ENCODE measurements at places on chromosomes 6 and 20.

GRCh38 chr6:42179945-42180313, 6.8 kb downstream of the GUCA1A start:
- no peak for DNase-seq

DNA sequence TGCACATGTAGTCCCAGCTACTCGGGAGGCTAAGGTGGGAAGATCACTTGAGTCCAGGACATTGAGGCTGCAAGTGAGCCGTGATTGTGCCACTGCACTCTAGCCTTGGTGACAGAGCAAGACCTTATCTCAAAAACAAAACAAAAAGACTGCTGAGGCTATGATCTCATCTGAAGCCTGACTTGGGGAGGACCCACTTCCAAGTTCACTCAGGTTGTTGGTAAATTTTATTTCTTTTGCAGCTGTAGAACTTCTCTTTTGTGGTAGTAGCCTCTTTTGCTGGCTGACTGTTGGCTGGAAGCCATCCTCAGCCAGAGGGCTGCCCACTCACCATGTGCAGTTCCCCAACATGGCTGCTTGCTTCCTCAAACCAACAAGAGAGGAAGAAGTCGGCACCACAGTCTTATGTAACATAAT, 36.8 kb upstream of the ME1 start:
- no peak for DNase-seq

DNA sequence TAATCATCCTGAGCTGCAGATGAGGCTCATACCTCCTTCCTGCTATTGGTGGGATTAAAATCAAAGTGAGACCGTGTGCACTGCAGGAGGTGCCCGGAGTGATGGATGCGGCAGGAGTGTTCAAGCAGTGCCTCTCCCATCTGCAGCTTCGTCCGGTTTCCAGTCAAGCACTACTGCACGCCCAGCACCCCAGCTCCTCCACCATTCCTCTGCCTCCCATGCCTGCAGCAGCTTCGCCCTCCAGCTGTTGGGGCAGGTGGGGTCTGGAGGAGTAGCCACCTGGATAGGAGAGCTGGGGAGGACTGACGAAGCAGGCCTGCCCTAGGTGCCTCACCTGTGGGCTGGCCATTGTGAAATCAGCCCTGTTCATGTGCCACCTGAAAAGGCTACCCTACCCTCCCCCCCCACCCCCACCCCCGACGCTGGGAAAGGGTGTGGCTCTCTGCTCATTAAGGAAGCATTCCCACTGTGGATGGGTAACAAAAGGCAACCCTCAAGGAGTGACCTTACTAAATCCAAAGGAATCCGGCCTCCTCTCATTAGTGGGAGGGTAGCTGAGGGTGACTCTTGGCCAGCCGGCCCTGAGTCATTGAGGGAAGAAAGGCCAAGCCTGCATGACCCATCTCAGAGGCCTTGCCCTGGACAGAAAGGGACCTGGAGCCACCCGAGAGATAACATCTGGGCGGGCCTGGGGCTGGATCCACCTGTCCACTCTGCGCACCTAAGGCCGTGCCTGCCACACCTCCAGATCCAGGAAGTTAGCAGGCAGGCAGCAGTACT, 115.9 kb upstream of the ARMC2 start:
- DNase-seq = no peak

GRCh38 chr6:159529934-159530333, 163.1 kb downstream of the SOD2 start:
- no peak for DNase-seq

GRCh38 chr6:166525567-166525966, 60.9 kb downstream of the RAMACL start:
- DNase-seq = no peak

- DNase-seq = no peak
These were observed 105.8 kb upstream of the DUSP22 start for GRCh38 chr6:186340-186965.

- DNase-seq = no peak
These were observed 203.9 kb downstream of the ASCC3 start for GRCh38 chr6:100677240-100677639.

- peak; percentile 92 for DNase-seq
These were observed at the start of the genes ORC3 and RARS2 for GRCh38 chr6:87589693-87590416. Gene ORC3 (plus strand): TSS chr6:87590135. CDS start chr6:87590169, 34 bp downstream. Gene RARS2 (minus strand): TSS chr6:87589987. CDS start chr6:87589957, 30 bp downstream.

DNA sequence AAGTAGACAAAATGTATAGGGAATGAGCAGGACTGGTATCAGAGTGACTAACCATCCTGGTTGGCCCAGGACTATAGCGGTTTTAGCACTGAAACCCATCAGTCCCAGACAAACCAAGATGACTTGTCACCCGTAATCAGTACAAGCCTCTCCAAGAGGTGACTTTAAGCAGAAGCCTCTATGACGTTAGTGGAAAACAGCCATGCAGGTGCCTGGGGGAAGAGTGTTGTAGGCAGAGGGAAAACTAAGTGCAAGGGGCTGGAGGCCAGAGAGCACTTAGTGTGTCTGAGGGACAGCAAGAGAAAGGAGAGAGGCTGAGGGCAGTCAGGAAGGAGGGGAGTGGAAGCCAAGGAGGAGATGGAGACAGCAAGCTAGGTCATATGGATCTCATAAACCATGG, 2.1 kb downstream of the SGK2 start:
- DNase-seq = no peak

GRCh38 chr20:63706852-63707557, 771 bp downstream of the ARFRP1 start:
- DNase-seq = no peak

DNA sequence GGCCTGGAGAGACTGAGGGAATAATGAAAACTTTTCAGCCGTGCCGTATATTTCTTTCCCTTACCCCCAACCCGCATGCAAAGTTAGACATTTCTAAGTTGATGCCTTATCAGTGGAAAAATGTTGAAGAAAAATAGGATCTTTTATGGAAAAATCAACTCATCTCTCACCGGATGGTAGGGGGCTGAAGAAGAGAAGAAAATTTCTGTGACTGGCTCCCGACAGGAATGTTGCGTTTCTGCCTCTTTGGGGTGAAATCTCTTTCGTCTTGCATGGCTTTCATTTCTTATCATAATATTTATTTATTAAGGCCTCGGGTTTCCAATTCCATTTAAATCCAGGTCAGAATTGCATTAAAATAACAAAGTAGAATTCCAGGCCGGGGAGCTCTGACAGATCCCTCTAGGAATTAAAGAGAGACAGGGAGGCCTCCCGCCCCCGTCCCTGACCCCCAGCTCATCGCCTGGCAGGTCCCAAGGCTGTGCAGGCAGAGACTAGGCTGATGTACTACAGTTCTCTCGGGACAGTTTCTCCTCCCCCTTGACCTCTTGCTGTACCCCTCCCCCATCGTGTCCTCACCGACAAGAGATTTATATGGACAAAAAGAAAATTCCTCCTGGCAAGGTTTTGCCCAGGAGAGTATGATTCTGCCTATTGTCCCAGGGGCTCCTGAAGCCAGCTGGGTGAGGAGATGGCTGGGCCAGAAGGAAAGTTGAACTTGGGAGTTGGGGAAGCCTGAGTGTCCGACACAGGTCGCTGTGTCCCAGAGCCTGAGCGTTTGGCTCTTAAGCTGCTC, 1.3 kb downstream of the SCUBE3 start:
- DNase-seq = no peak

DNA sequence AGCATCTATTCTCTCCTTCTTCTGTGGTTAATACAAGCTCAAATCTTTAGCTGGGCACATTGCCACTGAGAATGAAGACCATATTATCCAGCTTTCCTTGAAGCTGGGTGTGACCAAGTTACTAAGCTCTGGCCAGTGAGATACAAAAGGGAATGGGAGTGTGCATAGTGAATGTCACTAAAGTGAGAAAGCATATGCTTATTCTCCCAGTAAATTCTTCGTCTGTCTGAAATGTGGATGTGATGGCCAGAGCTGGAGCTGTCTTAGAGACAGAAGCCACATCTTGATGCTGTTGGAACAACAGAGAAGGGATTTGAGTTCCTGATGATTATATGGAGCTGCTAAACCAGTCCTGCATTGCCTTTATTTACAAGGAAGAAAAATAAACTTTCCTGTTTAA, 60.1 kb downstream of the SESN1 start:
- DNase-seq = no peak

DNA sequence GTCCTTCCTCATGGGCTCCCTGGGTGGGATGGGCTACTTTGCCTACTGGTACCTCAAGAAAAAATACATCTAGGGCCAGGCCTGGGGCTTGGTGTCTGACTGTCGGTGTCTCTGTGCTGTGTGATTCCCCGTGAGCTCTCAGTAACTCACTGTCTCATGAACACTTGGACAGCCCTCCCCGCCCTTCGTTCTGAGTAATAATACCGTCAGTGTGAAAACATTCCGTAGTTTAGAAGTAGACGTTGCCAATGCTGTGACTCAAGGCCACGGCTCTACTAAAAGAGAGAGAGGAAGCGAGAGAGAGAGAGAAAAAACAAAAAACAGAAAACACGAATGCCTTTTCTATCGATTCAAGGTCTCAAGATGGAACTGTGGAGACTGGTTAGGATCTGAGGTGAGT, 31.8 kb downstream of the FITM2 start:
- DNase-seq = no peak

DNA sequence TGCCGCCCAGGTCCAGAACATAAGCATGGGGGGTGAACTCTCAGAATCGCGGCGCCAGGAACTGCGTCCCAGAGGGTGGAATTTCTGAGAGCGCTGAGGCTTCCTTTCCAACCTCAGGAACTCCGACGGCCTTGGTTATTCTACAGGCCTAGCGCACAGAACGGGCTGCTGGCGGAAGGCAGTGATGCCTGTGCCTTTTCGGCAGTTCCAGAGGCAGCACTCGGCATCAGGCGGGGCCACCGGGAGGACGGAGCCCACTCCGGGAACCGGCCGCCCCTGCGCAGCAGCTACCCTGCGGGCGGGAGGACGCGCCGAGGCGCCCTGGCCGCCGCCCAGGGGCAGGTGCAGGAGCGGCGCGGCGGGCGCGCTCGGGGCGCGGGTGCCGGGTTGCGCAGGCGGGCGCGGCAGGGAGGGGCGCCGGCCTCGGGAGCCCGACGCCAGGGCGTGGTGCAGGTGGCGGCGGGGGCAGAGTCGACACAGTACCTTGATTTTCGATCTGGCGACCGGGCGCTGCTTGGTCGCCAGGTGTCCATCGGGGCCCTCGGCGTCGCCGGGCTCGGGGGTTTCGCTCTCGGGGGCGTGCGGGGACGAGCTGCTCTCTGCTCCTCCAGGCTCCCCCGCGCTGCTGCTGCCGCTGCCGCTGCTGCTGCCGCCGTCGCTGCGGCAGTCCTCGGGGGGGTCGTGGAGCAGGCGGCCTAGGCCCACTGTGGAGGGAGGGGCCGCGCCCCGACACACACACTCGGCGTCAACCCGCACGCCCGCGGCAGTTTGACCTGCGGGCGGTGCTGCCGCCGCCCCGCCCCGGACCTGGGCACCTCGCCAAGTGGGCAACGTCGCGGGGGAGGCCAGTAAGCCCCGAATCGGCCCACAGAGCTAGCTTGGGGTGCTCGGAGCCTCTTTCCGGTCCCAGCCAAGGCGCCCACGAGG, 1.3 kb downstream of the OVOL2 start:
- no peak for DNase-seq

DNA sequence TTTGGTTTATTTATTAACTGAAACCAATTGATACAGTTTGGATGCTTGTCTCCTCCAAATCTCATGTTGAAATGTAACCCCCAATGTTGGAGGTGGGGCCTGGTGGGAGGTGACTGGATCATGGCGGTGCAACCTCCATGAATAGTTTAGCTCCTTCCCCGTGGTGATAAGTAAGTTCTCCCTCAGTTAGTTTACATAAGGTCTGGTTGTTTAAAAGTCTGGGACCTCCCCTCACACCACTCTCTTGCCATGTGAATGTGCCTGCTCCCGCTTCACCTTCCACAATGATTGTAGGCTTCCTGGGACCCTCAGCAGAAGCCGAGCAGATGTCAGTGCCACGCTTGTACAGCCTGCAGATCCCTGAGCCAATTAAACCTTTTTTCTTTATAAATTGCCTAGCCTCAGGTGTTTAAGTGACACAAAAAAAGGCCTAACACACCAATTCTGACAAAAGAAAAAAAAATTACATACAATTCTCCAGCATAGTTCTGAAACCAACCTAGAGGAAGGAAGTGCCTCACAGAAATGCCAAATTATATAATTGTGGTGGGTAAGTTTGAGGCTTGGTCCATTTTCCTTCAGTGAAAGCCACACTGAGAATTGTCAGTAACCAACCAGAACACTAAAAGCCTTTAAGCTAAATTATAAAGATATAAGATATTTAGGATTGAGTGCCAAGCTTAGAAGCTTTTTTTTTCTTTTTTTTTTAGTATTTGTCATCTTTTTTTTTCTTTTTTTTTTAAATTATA, 15.0 kb downstream of the MAP7 start:
- no peak for DNase-seq

DNA sequence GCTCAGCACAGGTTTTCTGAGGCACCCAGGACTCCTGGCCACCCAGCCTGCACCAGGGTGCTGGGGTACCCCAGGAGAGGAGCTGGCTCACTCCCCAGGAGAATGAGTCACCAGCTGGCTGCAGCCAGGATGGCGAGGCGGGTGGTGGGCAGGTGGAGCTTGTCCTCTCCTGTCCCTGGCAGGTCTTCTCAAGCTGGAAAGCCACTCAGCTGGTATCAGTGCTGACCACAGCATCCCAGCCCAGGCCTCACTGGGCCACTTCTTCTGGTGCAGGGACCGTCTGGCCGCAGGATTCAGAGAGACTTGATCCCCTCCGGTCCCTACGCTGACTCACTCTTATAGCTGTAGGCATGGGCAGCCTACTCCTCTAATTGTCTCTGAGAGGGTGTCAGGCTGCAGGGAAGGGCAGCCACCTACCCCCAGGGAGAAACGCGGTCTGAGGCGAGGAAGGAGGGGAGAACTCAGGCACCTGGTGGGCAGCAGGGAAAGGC, 22.2 kb downstream of the TFEB start:
- no peak for DNase-seq

DNA sequence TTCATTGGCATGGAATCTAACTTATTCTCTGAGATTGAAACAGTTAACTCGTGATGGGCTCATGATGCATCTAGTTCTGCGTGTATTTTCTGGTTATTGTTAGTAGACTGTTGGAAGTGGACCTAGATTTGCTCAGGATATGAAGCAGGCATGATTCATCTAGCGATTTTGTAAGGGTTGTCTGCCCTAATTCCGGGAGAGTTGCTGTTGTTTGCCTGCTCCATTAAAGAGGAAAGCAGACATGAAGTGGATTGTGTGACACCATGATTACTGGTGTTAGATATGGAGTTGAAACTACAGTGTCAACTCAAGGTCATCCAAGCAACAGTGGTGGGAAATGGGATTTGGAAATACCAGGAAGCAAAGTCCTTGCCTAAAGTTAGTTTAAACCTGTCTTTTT, 41.0 kb downstream of the SOX4 start:
- no peak for DNase-seq

- no peak for DNase-seq
These were observed 1252.8 kb upstream of the GJE1 start for GRCh38 chr6:140879946-140880345.

DNA sequence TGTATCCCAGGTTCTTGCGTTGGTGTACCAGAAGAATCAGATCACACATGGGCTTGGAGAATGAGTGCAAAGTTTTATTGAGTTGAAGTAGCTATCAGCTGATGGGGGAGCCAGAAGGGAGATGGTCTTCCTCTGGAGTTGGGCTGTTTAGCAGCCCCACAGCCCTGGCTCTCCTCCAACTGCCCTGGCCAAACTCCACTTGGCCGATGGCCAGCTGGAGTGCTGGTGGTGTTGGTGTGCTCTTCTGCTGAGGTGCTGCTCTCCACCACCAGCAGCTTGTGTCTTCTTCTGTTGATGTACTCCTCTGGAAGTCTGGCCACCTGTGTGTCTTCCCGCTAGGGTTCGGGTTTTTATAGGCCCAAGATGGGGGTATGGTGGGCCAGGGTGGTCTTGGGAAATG, 172.8 kb downstream of the TINAG start:
- no peak for DNase-seq

GRCh38 chr20:22575087-22575721, 9.2 kb downstream of the FOXA2 start:
- no peak for DNase-seq

Measured in NK-92 treated with Interleukin-12 subunit alpha and Interleukin-12 subunit beta, amount 100 ng/mL, for 24 hours (cell line).